Adrenal gland (tissue), 19 donors: ENCODE measurements at places on chromosomes 5 and 9. TPM values are rescaled to one million over a fixed set of nuclear protein-coding genes. Genes with fewer than 3 reads are reported as not detected.

- no peak for DNase-seq
- H3K4me1 ChIP-seq = no peaks in the 10 kb centered on the region
- H3K27me3 ChIP-seq = no peaks in the 10 kb centered on the region
- H3K27ac ChIP-seq = no peak overlapping the region
- no peaks in the 10 kb centered on the region for H3K36me3 ChIP-seq
Observed at GRCh38 chr5:175920231-175920811, 47.8 kb downstream of the THOC3 start.

DNA sequence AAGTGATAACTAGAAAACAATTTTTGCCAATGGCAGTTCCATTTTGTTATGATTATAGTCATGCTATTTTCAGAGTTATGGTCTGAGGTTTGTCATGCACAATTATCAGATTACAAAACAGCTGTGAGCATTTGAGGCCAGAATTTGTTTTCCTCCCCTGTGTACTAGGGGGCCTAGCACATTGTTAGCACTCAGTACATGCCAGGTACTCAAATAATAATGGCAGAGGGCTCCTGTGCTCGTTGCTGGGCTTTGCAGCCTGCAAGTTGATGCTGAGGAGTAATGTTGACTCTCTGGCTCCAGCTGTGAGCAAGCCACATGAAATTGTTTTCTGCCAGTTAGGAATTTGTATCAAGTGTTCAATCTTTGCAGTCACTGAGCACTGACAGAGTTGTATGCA, 6.9 kb downstream of the DNAI1 start:
- no peaks in the 10 kb centered on the region for H3K4me1 ChIP-seq
- no peak overlapping the region for H3K4me3 ChIP-seq
- no peaks in the 10 kb centered on the region for H3K36me3 ChIP-seq
- DNase-seq = no peak
- H3K27me3 ChIP-seq = no peaks in the 10 kb centered on the region

DNA sequence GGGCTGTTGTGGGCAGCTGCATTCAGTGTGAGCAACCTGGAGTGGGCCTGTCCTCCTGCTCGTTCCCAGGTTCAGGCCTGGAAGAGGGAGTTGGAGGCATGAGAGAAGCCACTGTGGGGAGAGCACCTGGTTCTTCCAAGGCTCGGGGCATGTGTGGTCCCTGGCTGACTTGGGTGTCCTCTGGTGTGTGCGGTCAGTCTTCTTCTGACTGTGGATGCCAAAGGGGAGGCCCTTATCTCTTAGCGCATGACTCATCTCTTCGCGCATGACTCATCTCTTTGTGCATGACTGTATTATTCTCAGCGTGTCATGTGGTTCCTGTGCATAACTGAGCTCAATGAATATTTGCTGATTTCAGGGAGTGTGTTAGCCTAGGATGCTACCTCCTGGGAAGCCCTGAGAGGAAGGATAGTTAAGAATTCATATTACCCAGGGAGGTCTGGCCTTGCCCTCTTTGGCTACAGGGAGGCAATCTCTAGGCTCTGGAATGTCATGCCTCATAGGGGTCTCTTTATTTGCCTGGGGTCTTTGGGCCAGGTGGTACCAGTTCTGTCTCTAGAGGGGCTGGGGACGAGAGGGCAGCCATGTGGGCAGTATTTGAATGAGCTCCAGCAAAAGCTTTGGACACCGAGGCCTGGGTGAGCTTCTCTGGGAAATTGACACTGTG, 188.7 kb downstream of the HSPA4 start:
- no peak overlapping the region for H3K4me3 ChIP-seq
- DNase-seq = peak; percentile 93
- no peaks in the 10 kb centered on the region for H3K4me1 ChIP-seq
- H3K36me3 ChIP-seq = no peaks in the 10 kb centered on the region
- peak overlapping the region; percentile 37 for H3K27ac ChIP-seq
- no peaks in the 10 kb centered on the region for H3K27me3 ChIP-seq

GRCh38 chr5:27906481-27906880, 868.1 kb upstream of the CDH9 start:
- H3K36me3 ChIP-seq = no peaks in the 10 kb centered on the region
- H3K4me3 ChIP-seq = no peak overlapping the region
- no peak overlapping the region for H3K27ac ChIP-seq
- no peak for DNase-seq
- no peaks in the 10 kb centered on the region for H3K27me3 ChIP-seq

SPINK4 gene
- not detected for total RNA-seq
